Activated CD4-positive, alpha-beta T cell treated with anti-CD3 and anti-CD28 coated beads, Interleukin-2, amount 10 ng/mL, durations not matched to agents 7 days and 5 days (primary cell): ENCODE measurements at places on chromosomes 7 and 10.

DNA sequence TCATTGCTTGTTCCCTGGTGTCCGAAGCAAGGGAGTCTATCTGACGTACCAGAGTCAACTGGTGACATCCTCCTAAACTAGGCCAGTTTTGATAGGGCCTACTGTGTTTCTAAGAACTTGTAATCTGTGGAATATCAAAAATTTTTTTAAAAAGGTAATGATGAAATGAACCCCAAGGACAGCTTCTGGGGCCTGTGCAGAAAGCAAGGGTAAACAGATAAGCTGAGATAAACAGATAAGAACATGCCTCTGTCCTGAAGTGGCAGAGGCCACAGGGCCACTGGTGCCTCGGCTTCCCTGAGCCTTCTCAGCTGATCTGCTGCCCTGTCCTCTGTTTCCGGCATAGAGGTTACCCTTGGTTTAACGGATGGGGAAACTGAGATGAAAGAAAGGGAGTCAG is 8.8 kb downstream of the GRK5 start:
- no peak for DNase-seq

- DNase-seq = no peak
Measured at GRCh38 chr7:41652267-41652666, 50.6 kb downstream of the INHBA start.

DNA sequence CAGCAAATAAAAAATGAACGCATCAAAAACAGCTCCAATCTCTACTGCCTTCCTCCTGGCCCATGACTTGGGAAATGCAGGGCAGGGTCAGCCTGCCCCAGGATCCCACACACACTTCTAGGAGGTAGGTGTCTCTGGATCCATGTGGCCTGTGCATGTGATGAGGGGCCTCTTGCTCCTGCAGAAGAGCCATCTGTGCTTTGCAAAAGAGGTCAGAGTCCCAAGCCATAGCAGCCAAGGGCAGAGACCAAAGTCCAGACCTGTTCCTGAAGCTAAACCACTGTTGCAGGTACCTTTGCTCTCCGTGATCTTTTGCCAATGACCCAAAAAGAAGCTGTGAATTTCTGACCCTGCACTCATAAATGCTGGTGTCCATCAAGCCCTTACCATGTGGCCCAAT is 57.1 kb downstream of the KCNMA1 start:
- no peak for DNase-seq

- no peak for DNase-seq
Measured at GRCh38 chr10:16458166-16458955, 21.6 kb downstream of the PTER start.

DNA sequence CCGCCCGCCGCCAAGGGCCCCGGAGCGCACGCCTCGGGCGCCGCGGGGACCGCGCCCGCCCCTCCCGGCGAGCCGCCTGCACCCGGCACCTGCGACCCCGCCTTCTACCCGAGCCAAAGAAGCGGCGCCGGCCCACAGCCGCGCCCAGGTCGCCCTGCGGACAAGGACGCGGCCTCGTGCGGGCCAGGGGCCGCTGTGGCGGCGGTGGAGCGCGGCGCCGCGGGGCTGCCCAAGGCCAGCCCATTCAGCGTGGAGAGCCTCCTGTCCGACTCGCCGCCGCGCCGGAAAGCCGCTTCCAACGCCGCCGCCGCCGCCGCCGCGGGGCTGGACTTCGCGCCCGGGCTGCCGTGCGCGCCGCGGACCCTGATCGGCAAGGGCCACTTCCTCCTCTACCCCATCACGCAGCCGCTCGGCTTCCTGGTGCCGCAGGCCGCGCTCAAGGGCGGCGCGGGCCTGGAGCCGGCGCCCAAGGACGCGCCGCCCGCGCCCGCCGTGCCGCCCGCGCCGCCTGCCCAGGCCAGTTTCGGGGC is 3.5 kb downstream of the UNCX start:
- DNase-seq = no peak

GRCh38 chr10:71963351-71964097 is 671 bp upstream of the CHST3 start:
- no peak for DNase-seq

DNA sequence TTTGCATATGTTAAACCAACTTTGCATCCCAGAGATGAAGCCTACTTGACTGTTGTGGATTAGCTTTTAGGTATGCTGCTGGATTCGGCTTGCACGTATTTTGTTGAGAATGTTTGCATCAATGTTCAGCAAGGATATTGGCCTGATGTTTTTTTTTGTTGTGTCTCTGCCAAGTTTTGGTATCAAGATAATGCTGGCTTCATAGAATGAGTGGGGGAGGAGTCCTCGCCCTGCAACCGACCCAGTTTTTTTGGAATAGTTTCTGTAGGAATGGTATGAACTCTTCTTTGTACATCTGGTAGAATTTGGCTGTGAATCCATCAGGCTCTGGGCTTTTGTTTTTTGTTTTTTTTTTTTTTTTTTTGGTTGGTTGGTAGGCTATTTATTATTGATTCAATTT is 147.9 kb downstream of the AHR start:
- DNase-seq = no peak

DNA sequence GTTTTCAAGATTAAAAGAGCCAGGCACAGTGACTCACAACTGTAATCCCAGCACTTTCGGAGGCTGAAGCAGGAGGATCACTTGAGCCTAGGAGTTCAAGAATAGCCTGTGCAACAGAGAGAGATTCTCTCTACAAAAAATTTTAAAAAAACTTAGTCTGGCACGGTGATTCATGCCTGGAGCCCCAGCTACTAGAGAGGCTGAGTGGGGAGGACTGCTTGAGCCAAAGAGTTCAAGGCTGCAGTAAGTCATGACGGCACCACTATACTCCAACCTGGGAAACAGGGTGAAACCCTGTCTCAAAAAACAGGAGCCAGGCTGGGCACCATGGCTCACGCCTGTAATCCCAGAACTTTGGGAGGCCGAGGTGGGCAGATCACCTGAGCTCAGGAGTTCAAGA is 86.6 kb upstream of the KCTD7 start:
- no peak for DNase-seq

GRCh38 chr7:5309146-5309545 is 26.4 kb downstream of the SLC29A4 start:
- DNase-seq = no peak

DNA sequence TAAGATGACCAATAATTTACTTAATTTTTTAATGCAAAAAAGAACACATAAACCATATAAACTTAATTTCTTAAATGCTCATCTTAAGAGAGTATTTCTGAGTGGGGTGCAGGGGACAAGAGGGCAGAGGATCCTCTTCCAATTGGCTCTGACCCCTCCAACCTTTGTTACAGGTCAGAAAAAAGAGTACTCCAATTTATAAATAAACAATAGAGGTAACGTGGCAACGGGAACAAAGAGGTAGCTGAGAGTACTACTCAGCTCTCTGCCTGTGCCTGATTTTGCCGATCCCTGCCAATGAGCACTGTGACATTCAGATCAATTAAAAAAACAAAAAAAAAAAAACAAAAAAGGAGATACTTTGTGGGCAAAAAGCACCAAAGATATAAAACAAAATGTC is 307.9 kb downstream of the PARD3 start:
- DNase-seq = no peak

DNA sequence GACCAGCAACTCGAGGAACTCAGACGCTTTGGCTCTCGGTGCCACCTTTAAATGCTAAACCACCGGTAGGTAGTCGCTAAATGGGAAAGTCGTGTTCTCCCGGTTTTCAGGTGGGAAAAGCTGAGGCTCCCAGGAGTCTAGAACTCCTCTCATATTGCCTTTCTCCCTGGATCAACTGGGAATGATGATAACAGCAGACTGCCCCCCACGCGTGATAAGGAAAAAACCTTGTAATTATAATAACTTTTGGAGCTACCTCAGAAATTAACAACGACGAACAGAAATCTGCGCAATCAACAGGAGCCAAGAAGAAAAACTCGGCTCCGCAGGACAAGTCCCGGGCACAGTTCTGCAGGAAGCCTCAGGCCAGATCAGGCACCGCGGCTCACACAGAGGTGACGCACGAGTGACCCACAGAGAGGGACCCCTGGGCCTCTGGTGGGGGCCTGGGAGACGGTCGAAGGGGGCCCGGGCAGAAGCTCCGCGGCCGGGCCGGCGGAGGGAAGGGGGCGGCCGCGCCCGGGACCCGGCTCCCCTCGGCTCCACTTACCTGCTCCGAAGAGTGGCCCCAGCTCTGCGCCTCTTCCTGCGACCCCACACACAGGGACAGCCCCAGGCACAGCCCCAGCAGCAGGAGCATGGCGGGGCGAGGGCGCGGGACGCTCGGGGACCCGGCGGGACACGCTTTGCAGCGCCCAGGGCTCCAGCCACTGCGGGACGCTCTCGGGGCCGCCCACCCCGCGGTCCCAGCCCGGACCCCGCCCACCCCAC is at the start of gene ITIH5:
TSS of gene ITIH5 (minus strand) at position 714 of the 771 bp plus-strand sequence. CDS start at position 640, 74 bp downstream.
- no peak for DNase-seq

DNA sequence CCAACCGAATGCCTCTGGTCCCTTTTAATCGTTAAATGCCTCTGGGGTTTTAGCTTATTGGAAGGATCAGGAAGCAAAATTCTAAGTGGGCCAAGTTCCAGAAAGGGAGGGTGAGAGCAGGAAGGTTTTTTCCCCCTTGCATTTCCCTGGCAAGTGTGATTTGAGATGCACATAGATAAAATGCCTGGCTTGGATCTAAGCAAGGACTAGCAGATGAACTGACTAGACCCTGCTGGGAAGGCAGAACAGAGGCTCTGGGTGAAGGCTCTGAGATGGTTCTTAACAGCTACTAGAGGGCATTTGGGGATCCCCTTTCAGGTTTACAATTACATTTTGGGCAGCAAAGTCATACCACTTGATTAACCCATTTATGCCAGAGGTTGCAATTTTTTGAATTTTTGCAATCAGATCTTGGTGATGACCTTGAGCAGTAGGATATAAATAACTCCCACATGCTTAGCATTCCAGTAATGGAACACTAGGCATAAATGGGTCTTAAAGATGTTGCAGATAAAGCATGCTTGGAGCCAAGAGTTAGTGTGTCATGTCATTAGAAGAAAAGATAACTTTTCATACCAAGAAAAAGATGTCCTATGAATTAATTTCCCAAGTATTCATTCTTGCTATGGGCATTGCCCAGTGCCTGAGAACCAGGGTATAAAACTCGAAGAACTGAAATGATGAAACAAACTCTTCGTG is 205.9 kb downstream of the SEC23IP start:
- no peak for DNase-seq

GRCh38 chr10:79236433-79236765 is 110.9 kb upstream of the PPIF start:
- no peak for DNase-seq

GRCh38 chr7:29193316-29194205 is 1.0 kb upstream of the CHN2 start:
- no peak for DNase-seq

DNA sequence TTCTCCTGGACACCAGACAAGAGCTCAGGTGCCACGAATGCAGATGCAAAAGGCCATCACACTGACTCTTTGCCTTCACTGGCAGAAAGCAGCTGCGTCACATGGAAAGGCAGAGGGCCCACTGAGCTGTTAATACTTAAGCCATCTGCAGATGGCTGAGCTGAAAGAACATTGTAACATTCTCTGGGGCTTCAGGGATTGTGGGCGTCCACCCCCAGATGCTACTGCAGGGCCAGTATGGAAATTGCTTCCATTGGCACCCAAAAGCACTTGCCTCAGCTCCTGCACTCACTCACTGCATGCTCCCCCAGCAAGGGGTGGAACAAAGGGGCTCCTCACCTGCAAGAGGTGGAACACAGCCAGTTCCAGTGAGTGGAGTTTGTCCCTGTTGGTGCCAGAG is 1264.6 kb downstream of the REEP3 start:
- DNase-seq = no peak

DNA sequence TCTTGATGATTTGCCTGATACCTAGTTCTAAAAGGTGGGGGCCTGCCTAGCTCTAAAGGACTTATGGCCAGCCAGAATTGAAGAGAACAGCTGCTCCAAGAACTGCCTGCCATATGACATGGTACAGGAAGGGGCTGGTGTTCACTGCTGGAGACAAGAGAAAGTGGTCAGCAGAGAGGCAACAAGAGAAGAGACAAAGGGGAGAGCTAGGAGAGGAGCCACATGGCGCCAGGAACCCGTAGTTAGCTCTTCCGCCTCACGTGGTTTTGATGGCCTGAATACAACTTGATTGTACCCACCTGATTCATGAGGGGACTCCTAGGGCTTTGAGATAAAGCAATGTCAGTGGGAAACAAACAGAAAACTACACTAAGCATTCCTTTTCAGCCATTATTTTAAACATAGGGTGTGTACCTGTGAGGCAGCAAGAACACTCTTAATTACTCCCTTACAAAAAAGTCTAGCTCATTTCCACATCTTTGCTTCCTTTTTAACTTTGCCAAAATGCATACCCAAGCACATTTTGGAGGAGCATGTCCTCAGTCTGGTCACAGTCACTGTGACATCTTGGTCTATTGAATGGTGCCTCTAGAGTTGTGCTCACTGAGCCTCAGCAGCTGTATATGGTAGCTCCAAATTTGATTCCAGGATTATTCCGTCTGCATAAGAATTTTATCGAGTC is 71.6 kb downstream of the CCDC71L start:
- DNase-seq = no peak

DNA sequence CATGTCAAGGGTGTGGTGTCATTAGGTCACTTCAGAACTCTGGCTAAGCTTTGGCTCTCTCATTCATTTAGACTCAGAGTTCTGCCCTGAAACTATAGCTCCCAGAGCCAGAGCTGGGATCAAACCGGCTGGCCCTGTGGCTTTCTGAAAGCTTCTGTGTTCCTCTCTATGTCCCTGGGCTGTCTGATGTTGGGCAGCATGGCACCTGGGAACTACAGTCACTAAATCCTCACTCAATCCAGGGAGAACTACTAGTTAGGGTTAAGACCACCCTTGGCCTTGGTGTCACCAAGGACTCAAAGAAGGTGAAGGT is 13.2 kb downstream of the ATG9B start:
- DNase-seq = no peak

DNA sequence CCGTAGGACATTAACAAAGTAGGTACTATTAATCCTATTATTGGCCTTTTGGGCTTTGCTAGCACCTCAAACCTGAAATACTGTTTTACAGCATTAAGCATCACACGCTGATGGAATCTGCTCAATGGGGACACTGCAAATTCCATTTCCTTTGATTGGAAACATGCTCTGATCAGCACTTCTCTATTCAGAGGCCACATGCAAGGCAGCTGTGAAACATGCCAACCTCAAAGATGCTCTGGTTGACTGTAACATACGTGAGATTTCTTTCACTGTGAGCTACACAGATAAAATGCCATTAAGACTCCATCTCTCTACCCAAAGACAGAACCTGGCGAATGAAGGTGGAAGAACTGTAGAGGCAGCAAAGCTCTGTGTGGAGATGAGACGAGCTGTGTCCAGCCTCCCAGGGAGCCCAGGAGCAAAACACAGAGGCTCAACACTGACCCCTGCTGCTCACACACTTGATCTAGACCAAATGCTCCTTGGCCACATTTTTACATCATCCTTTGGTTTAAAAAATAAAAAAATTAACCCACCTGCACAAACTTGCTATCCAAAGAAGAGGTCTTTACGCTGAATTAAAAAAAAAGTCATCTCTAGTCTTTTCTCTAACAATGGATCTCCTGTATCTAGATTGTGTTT is 8.0 kb downstream of the RSU1 start:
- DNase-seq = peak; percentile 50

- peak; percentile 65 for DNase-seq
Measured at GRCh38 chr10:91201213-91201996, 19.1 kb upstream of the PCGF5 start.
